ENCODE measurements at places on chromosomes 4 and X. TPM values are rescaled to one million over a fixed set of nuclear protein-coding genes. Genes with fewer than 3 reads are reported as not detected.

DNA sequence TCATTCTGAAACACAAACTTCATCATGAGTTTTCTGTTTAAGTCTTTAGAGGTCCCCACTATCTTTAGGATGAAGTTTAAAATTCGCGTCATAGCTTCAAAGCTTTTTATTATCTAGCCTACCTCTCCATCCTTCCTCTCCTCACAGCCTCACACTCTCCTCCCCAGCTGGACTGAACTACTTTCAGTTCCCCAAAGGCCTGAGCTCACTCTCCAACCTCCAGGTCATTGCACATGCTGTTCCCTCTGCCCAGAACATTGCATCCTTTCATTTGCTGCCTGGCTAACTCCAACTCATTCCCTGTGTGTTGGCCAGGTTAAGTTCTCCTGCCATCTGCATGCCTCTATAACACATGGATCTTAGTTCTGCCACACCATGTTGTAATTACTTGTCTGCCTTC, 2.9 kb upstream of the OTUD5 start:
- no peak for DNase-seq

DNA sequence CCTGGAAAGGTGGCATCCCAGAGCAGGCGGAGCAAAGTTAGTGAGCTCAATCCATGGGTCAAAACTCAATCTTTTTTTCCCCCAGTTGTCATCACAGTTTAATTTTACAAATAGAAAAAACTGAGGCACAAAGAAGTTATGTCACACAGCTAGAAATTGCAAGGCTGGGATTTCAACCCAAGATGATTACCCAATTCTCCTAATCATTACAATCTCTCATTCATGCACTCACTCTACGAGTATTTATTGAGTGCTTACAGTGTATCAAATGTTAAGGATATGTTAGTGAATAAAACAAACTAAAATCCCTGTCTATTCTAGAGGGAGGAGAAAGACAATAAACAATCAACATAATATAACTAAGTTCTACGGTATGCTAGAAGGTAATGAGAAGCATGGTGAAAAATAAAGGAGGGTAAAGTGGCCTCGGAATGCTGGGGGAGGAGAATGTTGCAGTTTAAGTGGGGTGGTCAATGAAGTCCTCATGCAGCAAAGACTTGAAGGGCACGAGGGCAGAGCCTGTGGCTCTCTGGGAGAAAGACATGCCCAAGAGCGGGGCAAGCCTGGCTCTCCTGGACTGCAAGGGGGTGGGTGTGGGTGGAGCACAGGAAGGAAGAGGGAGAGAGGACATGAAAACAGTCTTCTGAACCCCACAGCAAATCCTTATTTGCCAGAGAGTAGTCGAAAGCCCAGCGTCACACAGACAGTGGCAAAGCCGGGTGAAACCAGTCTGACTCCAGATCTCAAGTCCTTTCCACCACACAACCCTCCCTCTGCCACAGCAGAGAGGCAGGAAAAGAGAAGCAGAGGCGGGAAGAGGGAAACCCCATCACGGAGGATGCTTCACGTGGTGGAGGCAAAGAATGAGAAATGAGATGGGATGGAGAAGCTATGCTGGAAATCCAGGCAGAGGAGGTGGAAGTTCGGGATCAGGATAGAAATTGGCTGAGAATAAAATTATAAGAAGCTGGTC, 48.3 kb downstream of the RAB33B start:
- no peak for DNase-seq

USP17L20 gene
- not detected for polyA plus RNA-seq

GRCh38 chrX:144715337-144715736, 532.0 kb upstream of the SPANXN1 start:
- no peak for DNase-seq

GRCh38 chr4:174156239-174156826, 127.1 kb downstream of the FBXO8 start:
- DNase-seq: peak; percentile 0

- no peak for DNase-seq
These were observed 35.0 kb upstream of the CDKN2AIP start for GRCh38 chr4:183409483-183409882.

SMIM14 gene
- polyA plus RNA-seq: 487 TPM

GRCh38 chr4:8274765-8275547, 5.4 kb downstream of the HTRA3 start:
- DNase-seq: no peak

- no peak for DNase-seq
These were observed 106.0 kb upstream of the GRXCR1 start for GRCh38 chr4:42786350-42787078.

BEND4 gene
- polyA plus RNA-seq: 8.3 TPM

- no peak for DNase-seq
These were observed 28.4 kb downstream of the PLS3 start for GRCh38 chrX:115589419-115589818.

DNA sequence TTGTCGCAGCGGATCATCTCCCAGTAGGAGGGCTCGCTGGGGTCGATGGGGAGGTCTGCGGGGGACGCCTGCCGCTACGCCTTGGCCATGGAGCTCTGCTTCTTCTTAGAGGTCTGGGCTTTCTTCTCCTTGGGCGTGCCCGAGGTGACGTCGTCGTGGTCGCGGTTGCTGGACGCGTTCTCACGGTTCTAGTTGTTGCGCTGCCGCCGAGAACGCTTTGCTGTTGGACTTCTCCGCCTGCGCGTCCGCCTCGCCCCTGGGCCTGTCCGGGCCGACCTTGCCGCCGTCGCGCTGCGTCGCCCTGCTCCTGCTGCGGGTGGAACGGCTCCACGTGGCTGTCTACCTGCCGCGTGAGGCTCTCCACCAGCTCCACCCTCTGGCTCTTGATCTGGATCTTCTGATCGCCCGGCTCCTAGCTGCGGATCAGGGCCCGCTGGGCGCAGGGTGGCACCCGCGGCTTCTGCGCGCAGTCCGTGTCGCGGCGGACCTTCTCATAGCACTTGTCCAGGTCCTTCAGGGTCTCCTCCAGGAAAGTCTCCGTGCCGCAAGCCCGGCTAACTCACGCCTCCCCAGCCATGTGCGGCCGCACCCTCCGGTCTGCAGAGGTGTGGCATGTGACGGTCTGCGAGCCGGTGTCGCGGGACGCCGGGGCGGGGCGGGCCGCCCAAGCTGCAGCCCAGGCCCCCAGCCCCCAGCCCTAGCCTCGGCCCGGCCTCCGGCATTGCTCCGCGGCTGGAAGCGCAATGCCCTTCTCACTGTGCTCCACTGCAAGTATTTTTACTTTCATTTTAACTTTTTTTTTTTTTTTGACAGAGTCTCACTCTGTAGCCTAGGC, 40.5 kb upstream of the OGT start:
- DNase-seq: peak; percentile 20

GPRASP1 gene
- polyA plus RNA-seq: 3.0 TPM

- DNase-seq: no peak
These were observed 81.7 kb downstream of the ZC4H2 start for GRCh38 chrX:64894454-64895038.

ESX1 gene
- polyA plus RNA-seq: not detected

PABPC5 gene
- polyA plus RNA-seq: not detected

GRCh38 chr4:113311047-113311446, 261.6 kb downstream of the ANK2 start:
- no peak for DNase-seq
